ENCODE measurements at places on chromosomes 5 and 9.

GRCh38 chr9:74783408-74783807, 104.3 kb downstream of the TRPM6 start:
- no peak for DNase-seq

- DNase-seq = no peak
Measured at GRCh38 chr9:36959681-36960574, 74.1 kb downstream of the PAX5 start.

DNA sequence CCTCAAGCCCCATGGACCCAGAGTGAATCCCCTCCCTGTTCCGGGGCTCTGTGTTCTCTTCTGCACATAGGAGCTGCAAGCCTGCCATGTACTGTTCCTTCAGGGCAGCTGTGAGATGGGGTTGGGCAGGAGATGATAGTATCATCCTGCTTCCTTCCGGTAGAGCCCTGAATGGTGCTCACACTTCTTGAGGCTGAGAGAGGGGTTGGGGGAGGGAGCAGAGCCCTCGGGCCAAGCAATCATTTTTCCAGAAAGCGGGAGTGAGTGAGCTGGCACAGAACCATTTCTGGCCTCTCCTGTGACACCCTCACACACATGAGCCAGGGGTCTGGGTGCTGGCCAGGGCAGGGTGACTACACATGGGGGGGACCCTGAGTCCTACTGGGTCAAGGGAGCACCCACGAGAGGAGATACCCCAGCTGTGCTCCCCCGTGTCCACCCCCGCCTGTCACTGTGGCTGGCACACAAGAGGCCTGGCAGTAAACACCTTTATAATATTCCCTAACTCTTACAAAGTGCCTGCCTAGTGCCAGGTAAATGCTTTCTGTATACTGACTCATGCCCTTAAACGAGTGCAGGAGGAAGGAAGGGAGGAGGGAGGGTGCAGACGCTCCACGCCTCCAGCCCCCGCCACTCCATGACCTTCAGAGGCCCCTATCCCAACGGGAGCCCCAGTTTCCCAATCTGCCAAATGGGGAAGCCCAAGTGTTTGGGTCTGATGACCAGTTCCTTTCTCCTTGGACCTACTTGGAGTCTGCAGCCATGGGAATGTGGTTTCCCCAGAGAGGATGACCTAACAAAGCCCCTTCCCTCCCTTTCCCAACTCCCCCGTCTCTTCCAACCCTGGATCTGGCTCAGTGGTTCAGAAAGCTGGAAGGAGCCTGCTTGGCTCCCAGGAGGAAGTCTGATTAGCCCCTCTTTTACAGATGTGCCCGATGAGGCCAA, 15.5 kb downstream of the AKNA start:
- DNase-seq = peak; percentile 77

DNA sequence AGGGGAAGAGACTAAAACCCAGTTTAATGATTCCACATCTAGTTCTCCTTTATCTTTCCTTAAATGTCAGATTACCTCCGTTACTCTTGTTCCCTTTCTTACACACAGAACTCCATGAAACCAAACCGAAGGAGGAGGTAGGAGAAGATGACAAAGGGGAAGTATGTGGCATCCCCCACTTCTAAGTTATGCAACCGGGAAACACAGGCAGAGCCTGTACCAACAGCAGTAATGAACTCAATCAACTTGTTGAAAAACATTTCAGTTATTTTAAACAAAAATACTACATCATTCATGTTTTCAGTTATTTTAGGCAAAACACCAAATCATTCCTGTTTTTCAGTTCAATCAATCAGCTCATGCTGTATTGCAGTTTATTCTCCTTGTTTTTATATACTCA, 101.8 kb downstream of the PCSK1 start:
- peak; percentile 75 for DNase-seq

DNA sequence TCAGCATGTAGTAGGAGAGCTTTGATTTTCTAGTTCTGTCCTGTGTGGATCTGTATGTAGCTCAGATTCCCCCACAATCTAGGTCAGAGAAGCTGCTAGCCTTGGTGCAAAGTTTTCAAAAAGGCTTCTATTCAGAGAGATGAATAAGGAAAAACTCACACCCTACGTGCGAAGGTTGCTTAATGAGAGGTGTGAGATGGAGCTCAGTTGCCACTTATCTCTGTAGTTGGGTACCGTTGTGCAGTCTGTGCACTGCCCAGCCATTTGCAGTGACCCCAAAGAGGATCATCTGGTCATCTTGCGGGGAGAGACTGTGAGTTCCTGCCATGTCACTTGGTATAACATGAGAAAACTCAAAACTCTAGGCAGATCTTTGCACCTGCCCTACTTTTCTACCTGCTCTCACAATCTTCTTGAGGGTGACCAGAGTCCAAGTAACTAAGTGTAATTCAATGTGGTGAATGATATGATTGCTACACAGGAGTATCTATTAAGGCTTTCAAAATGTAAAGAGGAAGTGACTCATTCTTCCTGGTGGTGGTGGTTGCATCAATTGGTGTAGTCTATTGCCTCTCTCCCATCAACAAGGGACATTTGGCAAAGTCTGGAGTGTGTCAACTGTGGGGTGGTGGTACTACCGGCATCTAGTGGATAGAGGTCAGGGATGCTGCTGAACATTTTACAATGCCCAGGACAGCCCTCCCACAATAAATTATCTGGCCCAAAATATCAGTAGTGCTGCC, 65.2 kb downstream of the TMC1 start:
- peak; percentile 92 for DNase-seq

DNA sequence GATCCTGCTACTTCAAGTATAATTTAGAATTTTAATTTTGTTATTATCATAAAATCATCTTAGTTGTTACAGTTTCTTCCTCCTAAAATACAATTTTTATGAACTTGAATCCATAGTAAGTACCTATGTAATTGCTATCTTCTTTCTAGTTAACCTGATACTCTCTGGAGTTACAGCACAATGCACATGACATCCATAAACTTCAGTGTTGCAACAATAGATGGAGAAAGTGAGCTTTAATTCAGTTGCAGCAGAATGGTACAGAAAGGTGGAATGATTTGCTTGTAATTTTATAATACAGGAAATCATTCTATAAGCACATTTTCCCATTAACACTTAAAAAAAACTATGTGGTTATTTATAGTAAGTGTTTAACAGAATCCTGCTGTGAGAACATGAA, 372.0 kb downstream of the CDH9 start:
- no peak for DNase-seq

- DNase-seq = no peak
Measured at GRCh38 chr9:83385317-83385716, 152.9 kb downstream of the FRMD3 start.

- no peak for DNase-seq
Measured at GRCh38 chr5:14357851-14358250, 214.7 kb downstream of the TRIO start.

GRCh38 chr5:176573564-176574296, 24.6 kb downstream of the CDHR2 start:
- DNase-seq = peak; percentile 85

DNA sequence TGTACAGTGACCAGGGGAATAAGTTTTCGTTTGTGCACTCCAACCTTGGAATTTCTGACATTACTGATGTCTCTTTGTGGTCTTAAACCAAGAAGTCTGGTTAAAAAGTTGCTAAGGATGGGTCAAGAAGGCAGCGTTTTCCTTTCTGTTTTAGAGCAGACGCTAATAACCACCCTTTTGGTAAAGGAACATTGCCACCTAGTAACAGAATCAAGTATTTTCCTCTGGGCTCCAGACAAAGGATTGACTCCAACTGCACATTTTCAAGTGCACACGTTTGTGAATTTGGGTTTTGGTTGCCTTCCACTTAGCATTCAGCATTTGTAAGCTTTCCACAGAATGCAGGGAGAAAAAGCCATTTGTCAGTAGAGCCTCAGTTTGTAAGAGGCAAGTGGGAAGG, 22.2 kb upstream of the CEP78 start:
- DNase-seq = peak; percentile 59

- peak; percentile 71 for DNase-seq
Measured at GRCh38 chr5:66757219-66757833, 161.1 kb downstream of the MAST4 start.

DNA sequence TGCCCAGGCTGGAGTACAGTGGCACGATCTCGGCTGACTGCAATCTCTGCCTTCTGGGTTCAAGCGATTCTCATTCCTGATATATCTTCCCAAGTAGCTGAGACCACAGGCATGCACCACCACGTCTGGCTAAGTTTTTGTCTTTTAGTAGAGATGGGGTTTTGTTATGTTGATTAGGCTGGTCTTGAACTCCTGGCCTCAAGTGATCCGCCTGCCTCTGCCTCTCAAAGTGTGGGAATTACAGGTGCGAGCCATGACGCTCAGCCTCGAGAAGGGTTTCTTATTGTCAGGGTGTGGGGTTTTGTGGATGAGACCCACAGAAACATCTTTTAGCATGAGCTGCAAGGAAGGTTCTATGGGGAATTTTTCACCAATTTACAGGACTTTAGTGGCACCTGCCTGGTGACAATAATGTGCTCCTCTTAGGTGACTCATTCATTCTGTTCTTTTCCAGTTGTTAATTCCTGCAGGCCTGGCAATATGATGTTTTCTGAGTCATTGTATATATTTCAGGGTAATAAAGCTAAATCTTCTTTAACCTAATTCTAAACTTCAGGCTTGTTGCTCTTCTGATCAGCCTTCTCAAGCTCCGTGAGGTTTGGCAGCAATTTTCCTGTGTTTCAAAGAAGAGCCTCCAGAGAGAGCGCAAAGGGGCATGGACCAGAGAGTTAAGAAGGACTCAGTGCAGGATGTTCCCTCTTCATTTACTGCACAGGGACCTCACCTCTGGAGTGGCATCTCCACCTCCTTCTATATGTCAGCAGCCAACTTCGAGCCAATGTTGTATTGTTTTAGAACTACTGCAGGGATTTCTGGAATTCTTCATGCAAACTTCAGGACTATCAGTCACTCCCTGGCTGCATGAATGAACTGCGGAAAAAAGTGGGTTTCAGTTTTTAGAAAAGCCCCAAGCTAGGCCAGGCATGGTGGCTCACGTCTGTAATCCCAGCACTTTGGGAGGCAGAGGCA, 77.8 kb upstream of the ZNF618 start:
- DNase-seq = no peak

DNA sequence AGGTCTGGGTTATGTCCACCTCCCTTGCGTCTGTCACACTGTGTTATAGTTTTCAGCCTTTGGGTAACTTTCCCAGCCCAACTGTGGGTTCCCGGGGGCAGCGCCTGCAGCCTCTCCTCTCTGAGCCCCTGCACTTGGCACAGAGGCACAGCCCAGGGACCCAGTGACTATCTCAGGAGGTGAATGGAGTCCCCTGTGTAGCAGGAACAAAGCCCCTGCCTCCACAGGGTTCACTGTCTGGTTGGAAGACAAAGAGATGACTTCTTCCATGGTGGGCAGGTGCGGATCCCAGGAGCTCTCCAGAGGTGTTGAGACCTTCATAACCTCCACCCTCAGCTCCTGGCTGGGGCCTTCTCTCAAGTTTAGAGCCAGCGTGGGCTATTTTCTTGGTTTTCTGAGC, 156.9 kb downstream of the C9orf50 start:
- DNase-seq = no peak

DNA sequence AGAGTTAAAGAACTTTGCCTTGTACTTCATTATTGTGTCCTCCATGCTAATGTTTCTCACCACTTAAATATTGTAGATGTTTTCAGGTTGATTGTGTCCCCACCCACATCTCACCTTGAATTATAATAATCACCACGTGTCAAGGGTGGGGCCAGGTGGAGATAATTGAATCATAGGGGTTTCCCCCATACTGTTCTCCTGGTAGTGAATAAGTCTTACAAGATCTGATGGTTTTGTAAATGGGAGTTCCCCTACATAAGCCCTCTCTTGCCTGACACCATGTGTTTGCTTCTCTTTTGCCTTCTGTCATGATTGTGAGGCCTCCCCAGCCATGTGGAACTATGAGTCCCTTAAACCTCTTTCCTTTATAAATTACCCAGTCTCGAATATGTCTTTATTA, 248.3 kb downstream of the FBXL7 start:
- no peak for DNase-seq

DNA sequence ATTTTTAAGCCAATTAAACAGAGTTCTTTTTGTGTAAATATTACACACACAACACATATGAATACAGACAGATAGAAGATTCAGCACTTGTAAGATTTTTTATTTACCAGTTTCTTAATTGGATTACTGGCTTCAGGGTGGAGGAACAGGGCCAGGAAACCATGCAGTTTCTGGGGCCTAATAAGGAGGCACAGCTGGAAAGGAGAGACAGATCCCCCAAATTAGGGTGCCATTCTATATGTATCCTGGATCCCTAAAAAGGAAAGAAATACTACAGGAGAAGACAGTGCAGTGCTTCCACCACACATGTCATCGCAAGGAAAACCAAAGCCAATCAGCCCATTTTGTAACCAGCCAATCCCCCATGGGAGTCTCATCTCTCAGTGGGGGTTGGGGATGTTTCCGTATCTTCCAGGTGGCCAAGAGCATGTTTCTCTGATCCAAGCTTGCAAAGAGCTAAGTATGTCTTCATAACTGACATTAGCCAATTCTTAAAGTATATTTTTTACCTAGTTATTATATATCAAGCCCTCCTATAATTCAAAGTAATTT, 15.8 kb upstream of the ABO start:
- no peak for DNase-seq

- DNase-seq = peak; percentile 71
Measured at GRCh38 chr5:170293273-170293672, 4.3 kb downstream of the LCP2 start.

DNA sequence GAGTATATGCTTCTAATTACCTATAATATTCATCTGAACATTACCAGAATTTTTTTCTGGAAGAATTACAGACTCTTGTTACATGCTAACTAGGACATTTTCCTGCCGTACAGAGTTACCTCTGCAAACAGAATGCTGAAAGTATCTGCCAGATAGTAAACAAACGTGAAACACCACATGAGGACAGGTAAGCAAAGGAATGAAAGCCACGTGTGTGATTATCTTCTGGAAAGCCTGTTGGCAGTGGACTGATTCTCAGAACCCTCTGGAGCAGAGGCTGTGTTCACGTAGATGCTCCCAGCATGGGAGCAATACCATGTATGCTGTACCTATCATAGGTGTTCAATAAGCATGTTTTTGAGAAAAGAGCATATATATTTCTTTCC, 472.6 kb downstream of the ENC1 start:
- no peak for DNase-seq

DNA sequence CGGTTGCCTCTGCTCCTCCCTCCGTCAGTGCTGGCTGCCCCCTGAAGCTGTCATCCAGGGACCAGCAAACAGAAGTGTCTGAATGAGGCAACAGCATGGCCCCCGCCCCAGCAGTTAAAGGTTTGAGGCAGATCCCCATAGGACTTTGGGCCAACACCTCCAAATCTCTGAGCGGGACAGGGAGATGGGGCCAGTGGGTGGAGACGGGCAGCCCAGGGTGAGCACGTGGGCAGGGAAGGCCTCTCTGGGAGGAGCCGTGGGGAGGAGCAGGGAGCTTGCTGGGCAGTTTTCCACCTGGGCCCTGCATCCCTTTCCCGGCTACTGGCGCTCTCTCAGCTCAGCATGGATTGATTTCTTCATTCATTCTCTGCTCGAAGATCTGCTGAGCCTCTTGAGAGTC, 39.1 kb upstream of the NOTCH1 start:
- DNase-seq = no peak

DNA sequence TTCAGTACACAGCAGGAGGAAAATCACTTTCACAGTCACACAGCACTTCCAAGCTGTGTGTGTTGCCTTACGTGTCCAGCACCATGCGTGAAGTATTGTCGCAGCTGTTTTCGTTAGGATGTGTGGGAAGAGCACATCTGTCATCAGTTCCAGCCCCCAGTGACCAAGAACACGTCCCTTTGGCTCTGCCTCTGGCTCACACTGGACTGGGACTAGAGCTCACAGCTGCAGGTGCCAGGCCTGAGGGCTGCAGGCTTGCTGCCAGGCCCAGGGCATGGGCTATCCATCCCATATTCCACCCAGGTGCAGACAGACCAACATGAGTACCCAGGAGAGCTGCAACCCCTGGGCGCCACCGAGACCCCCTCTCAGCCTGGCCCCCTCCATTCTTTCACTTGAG, 60.5 kb upstream of the ANKRD33B start:
- DNase-seq = no peak

Measured in suppressor macrophage treated with lipopolysaccharide for 1 hour (primary cell).